SK-N-SH (cell line): ENCODE measurements at places on chromosomes 6 and 20.
A peak's percentile ranks its signal among the peaks of the same experiment; 100 is the strongest.

GRCh38 chr6:139497345-139497961 lies 123.0 kb upstream of the CITED2 start:
- DNase-seq, result no peak

- no peak for DNase-seq
Observed at GRCh38 chr6:127894051-127894450, 6.8 kb downstream of the THEMIS start.

DNA sequence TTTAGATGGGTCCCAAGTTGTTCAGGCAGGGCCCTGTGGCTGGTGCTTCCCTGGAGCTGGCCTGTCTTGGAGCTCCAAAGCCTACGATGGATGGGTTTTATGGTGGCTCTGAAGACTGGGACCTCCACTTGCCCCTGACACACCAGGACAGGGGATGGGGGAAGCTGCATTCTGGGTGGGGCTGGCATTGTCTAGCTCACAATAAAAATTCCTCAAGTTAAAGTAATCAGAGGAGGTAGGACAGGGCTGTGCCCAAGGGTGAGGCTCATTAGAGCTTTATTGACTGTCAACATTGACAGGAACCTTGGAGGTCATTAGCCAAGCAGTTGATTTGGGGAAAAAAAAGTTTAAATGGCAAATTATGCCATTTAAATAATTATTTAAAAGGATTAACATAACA lies 35.7 kb downstream of the TFAP2C start:
- DNase-seq, result no peak

GRCh38 chr6:31352683-31353383 lies 4.1 kb downstream of the HLA-B start:
- DNase-seq, result no peak

DNA sequence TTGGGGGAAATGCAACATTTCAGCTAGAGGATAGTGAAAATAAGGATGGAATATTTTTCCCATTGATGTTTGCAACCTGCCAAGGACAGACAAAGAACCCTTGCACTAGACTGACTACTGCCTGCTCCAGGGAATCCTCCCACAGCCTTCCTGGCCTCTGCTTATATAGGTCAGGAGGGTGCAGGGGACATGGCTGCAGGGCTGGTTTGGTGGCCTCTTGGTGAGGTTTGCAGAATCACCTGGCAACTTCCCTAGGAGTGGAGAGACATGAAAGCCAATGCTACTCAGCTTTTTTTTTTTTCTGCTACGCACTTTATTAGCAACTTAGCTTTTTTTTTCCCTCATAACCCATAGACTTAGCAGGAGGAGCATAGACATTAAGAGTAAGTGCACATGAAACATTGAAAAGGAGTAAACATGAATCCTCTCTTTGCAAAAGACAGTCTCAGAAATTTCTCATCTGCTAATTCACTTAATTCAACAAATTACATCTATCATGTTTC lies 39.8 kb upstream of the CDYL start:
- no peak for DNase-seq

GRCh38 chr6:15166121-15166520 lies 79.7 kb upstream of the JARID2 start:
- DNase-seq, result no peak

- DNase-seq, result peak; percentile 84
Observed at GRCh38 chr6:41424370-41425058, 89.1 kb downstream of the NCR2 start.

GRCh38 chr6:99589290-99589672 lies 17.4 kb upstream of the PRDM13 start:
- DNase-seq, result peak; percentile 65

GRCh38 chr20:1576641-1577040 lies 19.1 kb upstream of the SIRPD start:
- no peak for DNase-seq

DNA sequence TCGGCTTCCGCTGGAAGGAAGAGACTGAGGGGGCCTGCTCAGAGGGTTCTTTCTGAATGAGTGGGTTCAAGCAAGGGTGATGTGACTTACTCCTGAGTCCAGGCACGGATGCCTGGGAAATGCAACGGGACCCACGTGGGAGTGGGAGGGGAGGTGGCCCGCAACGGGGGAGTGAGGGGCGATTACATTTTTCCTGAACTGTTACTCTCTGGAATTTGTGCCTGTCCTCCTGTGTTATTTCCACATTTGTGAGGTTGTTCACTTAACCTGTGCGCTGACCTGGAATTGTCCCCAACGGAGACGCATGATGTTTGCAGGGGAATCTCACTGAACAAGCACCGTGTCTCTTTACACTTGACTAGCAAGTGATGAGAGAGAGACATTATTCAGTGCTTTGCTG lies 209.4 kb downstream of the CDH4 start:
- DNase-seq, result no peak

DNA sequence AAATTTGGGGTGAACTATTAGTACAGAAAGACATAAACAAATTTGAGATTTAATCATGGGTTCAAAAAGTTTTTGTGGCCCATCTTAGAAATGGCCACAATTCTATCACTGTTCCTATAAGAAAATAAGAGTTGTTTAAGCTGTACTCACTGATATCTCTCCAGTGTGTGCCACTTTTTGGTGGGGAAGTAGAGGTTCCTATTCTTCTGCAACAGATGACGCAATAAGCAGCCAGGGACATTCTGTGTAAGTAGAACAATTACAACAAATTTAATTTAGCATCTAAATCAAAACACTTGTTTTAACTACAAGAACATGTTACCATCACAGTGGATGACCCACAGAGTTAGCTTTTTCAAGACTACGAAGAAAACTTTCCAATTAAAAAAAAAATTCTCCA lies 9.9 kb downstream of the SERAC1 start:
- no peak for DNase-seq
